ENCODE measurements at places on chromosomes 16 and 17.
A peak's percentile ranks its signal among the peaks of the same experiment; 100 is the strongest.

GRCh38 chr17:41428591-41429291, 4.4 kb upstream of the KRT37 start:
- no peak for DNase-seq

DNA sequence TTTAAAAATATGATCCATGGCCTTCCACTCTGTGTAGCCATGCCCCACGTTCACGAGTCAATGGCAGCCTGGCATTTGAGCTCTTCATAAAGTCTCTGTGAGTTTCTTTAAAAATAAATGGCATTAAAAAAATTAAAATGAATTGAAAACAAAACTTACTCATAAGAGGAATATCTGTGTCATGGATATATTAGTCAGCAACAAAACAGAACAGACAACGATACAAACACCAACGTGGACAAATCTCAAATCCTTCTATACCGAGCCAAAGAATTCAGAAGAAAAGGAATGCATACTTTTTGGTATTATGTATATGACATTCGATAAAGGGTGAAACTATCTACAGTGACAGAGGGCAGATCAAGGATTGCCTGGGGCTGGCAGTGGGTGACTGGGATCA, 8.2 kb upstream of the CMIP start:
- no peak for DNase-seq

DNA sequence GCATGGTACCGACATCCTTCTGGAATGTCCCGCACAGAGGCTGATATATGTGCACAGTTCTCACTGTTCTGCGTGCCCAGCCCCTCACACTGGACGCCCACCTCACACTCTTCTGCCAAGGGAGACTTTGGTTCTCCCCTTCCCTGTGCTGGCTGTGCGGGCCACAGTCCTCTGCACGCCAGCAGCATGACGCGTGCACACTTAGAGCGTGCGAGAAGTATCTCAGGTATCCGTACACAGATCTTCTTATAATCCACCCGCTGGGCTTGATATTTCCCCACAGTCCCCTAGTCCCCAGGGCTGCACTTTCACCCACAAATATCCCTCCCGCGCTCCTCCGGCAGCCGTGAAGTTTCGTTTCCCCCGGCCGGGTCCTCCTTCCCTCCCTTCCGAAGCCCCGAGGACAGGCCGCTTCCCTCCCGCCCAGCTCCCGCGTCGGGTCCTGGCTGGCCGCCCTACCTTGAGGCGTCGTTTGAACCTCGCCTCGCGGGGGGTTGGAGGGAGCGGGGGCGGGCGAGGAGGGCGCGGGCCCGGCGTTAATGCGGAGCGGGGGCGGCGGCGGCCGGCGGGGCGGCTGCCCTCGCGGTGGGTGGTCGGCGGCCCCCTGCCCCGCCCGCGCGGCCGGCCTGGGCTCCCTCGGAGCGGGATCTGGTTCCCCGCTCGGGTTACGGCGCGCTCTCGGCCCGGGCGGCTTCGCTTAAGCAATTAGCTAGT, 5.0 kb upstream of the FOXF1 start:
- no peak for DNase-seq

DNA sequence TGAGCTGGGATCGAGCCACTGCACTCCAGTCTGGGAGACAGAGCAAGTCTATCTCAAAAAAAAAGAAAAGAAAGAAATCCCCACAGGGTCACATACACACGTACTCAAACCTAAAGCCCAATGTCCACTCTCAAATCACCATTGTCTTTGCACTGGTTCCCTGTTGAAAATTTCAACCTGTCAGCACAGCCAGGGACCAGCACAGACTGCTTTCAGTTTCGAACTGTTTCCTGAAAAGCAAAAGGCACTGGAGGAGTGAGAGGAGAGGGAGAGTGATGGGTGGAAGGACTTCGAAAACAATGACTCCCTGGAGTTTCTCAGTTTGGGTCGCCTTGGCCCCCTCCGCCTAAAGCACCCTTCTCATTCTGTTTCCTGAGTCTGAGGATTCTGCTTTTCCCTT, 9.0 kb upstream of the CD300C start:
- no peak for DNase-seq

DNA sequence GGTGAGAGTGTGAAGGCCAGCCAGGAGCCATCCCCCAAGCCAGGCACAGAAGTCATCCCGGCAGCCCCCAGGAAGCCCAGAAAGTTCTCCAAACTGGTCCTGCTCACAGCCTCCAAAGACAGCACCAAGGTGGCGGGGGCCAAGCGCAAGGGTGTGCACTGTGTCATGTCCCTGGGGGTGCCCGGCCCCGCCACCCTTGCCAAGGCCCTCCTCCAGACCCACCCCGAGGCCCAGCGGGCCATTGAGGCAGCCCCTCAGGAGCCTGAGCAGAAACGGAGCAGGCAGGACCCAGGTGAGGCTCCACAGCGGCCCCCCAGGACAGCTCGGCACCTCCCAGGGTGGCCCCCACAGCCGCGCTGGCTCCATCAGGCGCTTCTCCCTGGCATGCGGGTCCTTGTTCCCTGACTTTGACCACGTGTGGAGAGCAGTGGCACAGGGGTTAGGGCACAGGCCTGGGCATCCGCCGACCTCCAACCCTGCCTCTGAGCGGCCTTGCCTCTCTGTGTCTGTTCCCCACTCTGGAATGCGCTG, 13.5 kb downstream of the FLYWCH2 start:
- DNase-seq, result no peak

GRCh38 chr16:31427441-31428278, 500 bp downstream of the COX6A2 start:
- DNase-seq, result peak; percentile 73

DNA sequence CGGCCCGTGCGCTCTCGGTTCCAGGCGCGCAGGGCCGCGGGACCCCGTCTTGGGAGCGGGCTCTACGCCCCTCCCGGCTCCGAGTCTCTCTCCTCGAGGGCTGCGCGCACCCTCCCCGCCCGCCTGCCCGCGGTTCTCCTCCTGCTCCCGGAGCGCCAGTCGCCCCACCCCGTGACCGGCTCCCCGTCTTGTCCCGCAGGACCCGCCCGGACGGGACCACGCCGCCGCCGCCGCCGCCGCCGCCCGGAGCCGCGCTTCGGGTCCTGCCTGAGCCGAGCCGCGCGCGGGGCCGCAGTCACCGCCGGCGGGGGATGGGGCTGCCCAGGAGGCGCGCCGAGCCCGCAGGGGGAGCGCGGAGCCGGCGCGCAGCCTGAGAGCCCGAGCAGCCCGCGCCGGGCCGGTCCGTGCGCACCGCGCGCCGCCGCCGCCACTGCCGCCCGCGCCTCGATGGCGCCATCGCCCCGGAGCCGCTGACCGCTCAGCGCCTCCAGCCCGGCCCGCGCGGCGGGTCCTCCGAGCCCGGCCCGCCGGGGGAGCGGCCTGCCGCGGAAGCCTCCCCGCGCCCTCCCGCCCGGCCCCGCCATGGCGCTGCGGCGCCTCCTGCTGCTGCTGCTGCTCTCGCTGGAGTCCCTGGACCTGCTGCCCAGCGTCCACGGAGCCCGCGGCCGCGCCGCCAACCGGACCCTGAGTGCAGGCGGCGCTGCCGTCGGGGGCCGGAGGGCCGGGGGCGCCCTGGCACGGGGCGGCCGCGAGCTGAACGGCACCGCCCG, at the start of gene SHISA6:
Gene SHISA6, plus strand, starts transcription at position 373 of the 770 bp plus-strand sequence.
- DNase-seq, result no peak

DNA sequence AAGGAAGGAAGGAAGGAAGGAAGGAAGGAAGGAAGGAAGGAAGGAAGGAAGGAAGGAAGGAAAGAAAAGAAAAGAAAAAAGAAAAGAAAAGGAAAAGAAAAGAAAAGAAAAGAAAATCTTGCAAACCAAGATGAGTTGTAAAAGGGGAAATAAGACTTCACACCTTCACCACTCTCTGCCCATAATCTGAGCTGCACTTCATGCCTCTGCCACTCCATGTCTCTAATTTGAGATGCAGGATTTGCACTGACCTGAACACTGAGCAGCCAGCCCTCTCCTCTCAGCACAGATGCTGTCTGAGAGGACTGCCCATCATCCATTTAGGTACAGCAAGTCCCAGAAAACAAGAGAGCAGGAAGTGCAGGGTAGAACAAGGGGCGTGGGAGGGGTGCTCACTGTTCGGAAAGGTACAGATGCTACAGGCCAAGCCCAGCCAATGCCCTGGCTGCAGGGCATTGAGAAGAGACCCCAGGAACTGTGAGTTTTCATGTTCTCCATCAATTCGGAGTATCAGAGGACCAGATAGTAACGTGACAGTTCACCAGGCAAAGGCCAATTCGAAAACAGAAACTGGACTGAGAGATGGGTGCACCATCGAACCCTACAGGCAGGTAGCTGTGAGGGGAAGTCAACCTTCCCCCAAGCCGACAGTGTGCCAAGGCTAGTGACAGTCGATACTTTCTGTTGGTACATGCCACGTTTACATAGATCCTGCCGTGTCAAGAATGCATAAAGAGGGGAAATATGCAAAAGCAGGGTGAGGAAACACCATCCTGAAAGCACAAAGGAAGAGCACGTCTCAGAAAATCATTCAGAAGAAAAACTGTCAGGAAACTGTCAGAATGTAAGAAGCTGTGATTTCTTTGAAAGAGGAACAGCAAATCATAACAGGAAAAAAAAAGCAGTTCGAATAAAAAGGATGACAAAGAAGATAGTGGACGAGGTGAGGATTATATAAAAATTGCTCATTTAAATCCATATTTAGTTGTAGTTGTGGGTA, 142.0 kb upstream of the RCVRN start:
- DNase-seq, result no peak

- DNase-seq, result no peak
These were observed 7.9 kb downstream of the CMTM3 start for GRCh38 chr16:66612422-66612821.

DNA sequence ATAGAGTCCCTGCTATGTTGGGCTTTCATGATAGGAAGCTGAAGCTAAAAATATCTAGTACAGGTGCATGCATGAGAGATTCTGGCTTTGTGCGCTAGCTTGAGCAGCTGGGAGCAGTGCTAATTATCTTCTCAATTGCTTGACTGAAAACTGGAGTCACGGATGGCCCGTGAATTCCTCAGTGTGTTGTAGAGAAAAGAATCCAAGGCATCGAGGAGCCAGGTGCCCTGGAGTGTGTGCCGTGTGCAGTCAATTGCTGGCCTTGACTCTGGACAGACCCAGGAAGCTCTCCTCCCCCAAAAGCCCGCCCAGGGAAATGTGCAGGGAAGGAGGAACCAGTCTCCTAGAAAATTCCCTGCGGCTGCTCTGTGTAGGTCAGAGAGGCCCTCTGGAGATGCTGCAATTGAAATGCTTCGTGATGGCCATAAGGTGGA, 14.2 kb downstream of the LGALS3BP start:
- no peak for DNase-seq

GRCh38 chr17:8837563-8838075, 29.9 kb downstream of the PIK3R6 start:
- DNase-seq, result no peak

- DNase-seq, result no peak
These were observed 17.9 kb upstream of the FOXF1 start for GRCh38 chr16:86492267-86492960.

DNA sequence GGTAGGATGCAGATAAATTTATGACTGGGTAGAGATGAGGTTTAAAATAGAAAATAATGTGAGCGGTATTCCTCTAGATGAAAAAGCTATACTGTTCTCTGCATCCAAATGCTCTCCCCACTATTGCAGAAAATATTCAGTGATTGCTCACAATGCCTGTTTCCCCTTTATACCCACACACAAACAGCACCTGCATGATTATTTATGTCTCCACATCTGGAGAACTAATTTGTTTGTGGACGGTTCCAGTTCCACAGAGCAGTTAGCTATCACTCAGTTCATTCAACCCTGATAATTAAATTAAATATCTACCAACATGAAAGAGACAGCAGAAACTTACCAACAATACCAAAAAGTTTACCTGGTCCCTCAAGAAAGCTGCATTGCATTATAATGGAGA, 800.0 kb downstream of the CDH11 start:
- DNase-seq, result no peak

DNA sequence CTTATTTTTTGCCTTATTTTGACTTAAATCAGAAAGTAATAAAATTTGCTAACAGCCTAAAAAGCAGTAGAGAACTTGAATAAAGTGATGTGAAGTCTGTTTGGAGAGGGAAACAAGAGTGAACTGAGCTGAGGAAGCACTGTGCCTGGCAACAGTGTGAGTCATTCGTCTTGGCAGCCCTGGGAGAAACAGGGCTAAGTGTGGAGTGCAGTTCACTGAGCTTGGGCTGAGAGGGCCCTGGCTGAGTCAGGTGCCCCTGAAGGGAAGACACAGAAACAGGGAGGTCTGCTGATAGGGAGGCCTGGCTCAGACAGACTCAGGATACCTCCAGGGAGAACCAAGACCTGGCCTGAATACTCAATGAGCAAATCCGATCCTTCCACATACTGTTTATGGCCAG, 132.1 kb downstream of the HS3ST4 start:
- no peak for DNase-seq

DNA sequence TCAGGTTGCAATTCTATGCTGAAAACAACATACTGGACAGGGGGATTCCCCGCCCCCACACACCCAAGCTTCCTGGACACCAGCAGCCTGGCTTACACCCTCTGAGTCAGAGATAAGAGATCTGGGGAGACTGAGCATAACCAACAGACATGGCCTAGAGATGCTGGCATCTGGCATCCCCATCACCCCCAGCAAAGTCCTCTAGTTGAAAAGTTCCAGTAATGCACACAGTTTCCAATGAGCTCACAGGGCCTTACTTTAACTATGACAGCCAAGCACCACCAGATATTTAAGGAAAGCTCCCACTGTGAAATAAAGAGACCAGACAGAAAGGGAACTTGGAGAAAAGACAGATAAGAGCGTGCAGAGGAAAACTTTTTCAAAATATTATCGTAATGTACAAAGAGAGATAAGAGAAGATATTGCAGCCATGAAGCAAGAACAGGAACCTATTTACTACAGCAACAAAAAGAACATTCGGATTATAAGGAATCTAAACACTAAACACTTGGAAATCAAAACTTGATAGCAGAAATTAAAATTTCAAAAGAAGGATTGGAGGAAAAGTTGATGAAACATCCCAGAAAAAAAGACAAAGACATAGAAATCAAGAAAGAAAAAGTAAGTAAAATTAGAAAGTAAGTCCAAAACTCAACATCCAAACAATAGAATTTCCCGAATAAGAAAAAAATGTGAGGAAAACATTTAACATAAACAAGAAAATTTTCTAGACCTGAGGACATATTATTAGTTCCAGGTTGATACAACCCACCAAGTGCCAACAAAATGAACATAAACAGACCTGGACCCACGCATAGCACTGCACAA, 17.2 kb upstream of the ALOX15 start:
- peak; percentile 86 for DNase-seq

DNA sequence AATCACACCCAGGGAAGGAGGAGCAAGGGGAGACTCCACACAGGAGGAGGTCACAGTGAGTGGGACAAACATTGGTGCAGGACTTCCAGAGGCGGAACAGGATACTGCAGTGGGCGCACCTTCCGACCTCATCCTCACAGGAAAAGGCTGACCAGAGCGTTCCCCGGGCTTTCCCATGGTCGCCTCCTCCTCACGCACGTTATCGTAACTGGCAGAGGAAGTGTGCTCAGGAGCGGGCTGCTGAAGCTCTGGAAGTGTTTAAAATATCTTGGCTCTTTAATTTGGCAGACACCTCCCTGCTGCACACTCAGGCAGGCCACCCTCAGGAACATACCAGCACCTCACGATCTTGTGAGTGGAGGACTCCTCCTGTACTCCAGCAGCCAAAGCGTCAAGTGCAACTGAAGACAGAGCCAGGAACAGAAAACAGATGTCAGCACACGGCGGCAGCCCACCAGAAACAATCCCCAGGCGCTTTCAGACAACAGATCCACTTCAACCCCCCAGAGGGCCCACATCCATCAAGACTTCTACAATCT, 17.5 kb downstream of the FANCA start:
- DNase-seq, result no peak
